IPS DF 6.9 (cell line): ENCODE measurements at places on chromosomes 7 and 10.

- no peak for DNase-seq
Measured at GRCh38 chr10:24901686-24902399, 50.6 kb downstream of the PRTFDC1 start.

DNA sequence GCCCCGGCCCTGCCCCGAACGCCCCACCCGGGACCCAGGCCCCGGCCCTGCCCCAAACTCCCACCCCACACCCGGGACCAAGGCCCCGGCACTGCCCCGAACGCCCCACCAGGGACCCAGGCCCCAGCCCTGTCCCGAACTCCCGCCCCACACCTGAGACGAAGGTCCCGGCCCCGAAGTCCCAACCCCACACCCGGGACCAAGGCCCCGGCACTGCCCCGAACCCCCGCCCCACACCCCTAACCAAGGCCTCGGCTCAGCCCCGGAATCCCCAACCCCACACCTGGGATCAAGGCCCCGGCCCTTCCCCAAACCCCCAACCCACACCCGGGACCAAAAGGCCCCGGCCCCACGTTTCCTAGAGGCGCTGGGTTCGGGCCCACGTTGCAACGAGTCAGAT, 1.1 kb upstream of the LARP4B start:
- DNase-seq = no peak

DNA sequence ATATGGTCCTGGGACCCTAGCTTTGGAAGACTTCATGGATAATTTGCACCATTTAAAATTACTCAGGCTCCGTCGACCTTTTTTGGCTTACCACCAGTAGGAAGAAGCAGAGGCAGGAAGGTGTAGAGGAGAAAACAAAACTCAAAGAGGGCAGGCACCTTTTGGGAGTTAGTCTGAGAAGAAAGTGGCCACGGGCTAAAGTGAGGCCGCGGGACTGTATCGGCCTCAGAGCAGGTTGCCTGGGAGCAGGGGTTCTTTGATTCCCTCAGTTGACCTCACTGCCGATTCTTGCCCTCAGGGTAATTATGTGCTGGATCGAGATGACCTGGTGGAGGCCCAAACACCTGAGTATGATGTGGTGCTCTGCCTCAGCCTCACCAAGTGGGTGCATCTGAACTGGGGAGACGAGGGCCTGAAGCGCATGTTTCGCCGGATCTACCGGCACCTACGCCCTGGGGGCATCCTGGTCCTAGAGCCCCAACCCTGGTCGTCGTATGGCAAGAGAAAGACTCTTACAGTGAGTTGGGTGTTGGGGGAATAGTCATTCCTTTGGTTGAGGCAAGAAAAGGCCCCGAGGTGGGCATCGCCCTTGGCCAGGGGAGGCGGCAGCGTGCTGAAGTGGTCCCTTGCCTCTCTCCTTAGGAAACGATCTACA, 3.1 kb downstream of the MEPCE start:
- no peak for DNase-seq

DNA sequence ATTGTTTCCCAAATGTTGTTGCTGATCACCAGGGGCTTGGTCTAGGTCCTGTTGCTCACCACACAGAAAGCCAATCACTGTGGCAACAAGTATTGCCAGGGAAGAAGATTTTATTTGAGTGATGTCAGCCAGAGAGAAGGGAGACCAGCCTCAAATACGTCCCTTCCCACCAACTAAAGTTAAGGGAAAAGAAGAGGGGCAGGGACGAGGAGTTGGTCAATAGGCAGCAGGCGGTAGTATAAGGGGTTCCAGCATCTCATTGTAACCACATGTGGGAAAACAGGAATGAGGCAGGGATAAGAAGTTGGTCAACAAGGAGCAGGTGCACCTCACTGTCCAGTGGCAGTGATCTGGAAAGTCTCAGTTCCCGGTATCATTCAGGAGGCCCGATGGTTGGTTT, 138.9 kb upstream of the KCNMA1 start:
- DNase-seq = no peak

- peak; percentile 22 for DNase-seq
Measured at GRCh38 chr10:31129271-31129670, 97.6 kb upstream of the ZNF438 start.

GRCh38 chr7:151742713-151743480, 134.0 kb downstream of the PRKAG2 start:
- DNase-seq = no peak

DNA sequence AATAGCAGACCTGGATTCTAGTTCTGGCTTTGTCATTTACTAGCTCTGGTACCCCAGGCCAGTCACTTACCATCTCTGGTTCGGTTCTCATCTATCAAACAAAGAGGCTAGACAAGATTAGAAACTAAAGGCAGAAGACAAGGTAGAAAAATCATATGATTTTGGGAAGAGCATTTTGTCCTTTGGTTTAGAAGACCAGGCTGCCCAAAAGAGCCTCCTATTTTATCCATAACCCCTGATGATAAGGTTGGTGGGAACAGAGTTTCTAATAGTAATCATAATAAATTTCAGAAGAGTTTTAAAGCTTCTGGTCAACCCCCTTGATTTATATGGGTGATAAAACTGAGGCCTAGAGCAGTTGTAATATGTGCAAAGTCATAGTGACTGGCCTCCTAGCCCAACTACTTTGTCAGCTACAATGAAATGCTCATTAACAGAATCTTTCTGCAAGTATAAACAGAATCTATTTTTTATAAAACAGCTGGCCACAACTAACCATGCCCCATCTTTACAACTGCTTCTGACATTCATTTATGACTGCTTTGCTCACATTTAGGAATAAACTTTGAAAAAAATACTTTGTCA, 23.4 kb downstream of the COX15 start:
- DNase-seq = no peak

DNA sequence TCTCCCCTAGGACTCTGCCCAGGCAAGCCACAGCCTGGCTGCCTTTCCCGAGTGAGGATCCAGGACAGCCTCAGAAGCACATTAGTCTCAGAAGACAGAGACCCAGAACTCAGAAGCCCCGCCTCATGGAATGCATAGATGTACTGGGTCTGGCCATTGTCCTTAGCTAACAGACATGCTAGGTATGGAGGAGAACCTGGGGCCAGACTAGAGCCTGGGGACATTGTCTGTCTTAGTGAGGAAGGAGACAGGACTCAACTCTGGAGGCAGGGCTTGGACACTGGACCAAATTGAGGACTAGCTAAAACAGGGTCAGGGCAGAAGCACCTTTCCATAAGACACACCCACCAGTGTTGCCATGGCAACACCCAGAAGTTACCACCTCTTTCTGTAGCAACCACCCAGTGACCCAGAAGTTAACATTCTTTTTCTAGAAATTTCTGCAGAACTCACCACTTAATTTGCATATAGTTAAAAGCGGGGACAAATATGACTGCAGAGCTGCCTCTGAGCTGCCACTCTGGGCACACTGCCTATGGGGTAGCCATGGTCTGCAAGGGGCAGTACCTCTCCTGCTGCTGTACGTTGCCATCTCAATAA, 27.5 kb downstream of the TLX1 start:
- DNase-seq = no peak

DNA sequence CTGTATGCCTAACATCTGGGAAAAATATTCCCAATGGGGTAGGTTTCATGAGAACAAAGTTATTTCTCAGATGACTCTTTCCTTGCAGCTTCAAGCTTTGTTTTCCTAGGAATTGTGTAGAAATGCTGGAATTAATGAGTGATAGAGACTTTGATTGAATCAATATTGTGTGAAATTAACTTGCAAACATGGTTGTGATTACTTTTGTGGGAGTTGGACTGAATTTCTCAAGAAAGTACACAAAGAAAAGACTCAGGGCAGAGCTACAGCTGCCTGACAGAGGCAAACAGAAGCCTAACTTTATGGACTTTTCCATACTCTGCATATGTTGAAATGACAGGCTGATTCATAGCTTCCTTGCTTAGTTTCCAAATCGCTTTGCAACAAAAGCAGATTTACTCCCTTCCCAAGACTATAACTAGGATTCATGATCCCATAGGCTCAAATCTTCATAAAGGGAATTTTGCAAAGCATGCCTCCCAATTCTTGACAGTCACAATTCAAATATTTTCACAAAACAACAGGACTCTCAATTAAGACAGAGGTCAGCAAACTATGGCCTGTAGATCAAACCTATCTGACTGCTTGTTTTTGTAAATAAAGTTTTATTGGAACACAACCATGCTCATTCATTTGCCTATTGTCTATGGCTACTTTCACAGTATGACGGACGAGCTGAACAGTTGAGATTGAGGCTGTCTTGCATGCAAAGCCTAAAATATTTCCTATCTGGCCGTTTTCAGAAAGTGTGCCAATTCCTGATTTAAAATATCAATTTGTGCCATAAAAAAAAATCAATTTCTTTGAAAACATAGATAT, 27.6 kb downstream of the NRP1 start:
- DNase-seq = no peak

DNA sequence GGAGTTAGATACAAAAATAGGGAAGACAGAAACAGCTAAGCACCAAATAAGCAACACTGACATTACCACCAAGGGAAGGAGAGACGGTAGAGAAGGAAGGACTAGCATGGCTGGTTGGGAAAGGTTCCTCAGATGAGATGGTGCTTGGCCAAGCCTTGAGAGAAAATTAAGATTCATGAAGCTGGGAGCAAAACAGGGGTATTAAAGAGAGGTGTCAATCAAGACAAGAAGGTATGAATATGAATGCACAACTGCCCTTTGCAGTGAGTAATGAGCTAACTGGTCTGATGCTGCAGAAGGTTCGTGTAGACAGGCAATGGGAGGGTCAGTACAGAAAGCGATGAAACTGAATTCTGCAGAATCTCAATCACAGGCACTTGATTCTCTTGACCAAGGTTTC, 67.7 kb downstream of the SLC37A3 start:
- no peak for DNase-seq

GRCh38 chr7:68314208-68314607, 1284.1 kb upstream of the AUTS2 start:
- DNase-seq = no peak

DNA sequence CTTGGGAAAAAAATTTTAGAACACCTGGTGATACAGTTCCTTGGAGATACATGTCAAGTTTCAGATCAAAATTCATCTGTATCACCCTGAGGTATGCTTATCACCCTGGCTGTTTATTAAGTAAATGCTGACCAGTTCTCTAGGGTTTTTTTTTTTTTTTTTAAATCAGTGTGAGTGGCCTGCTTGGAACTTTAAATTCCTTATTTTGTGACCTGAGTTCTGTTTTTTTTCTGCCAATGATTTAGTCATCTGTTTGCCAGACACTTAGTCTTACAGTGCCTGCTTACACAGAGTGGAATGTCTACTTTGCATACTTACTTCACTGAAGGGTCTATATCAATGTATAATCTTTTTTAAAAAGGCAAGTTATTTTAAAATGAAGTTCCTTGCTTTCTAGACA, 1.8 kb downstream of the TSPAN13 start:
- DNase-seq = no peak

GRCh38 chr10:129131457-129132132, 335.4 kb upstream of the MGMT start:
- DNase-seq = no peak
